ENCODE measurements at places on chromosomes 4 and X.

DNA sequence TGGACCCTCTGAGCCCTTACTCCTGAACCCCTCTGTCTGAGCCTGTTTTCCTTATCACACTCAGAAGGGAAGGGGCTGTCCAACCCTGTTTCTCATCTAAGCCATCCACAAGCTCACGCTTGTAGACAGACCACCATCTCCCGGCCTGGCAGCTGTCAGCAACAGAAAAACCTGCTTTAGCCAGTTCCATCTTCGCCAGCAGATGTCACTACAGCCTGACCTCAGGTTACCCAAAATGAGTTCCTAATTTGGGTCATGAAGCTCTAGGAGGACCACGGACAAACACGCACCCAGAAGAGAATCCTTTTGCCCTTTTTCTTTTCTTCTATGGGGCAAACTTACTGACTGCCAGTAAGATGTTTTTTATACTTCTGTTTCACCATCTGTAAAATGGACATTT lies 445.4 kb downstream of the BCOR start:
- DNase-seq, result peak; percentile 41

DNA sequence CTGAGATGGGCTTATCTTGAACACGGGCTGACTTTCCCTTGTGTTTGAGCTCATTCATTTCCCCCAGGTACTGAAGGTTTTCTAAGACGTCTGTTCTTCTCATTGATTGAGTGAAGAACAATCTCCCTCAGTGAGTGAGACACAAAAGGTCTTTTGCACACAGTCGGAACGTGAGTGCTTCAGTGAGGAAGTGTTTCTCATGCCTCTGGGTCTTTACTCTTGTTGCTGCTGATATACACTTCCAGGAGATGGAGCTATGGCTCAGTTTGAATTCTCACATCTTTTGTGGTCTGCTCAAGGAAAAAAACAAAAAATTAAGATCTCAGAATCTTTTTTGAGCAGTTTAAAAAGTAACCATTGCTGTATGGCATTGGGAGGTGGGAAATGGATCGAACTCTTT lies 981.9 kb upstream of the TENM3 start:
- no peak for DNase-seq

- no peak for DNase-seq
Measured at GRCh38 chr4:67750691-67751090, 3.5 kb downstream of the GNRHR start.

DNA sequence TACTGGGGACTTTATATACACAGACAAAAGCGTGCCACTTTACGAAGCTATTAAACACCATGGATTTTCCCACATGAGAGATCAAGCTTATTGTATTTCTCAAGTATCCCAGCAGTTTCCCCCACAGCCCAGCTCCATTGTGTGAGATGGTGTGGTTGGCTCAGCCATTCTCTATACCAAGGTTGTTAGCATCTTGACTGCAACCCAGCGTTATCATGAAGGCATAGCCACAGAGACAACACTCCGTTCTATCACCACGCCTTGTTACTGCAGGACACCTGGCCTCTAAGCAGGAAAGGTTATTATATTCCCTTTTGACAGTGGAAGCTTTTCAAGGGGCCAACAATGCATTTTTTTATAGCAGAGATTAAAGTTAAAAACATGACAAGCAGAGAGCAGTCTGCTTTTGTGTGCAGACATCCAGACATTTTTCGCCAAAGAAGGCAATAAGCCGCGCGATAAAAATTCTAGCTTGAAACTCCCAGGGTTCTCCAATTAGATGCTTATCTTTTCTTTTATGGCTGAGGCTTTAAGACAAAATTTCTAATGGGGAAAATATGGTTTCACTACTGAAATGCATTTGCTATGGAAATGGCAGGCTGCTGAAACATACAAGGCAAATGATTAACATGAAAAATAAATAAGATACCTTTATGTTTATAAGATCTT lies 206.1 kb downstream of the MID1 start:
- no peak for DNase-seq

GRCh38 chrX:143580266-143580665 lies 55.6 kb downstream of the SLITRK4 start:
- no peak for DNase-seq

GRCh38 chrX:40449396-40449795 lies 131.4 kb upstream of the ATP6AP2 start:
- DNase-seq, result no peak

GRCh38 chrX:154013614-154014360 lies 5.9 kb downstream of the IRAK1 start:
- peak; percentile 75 for DNase-seq

DNA sequence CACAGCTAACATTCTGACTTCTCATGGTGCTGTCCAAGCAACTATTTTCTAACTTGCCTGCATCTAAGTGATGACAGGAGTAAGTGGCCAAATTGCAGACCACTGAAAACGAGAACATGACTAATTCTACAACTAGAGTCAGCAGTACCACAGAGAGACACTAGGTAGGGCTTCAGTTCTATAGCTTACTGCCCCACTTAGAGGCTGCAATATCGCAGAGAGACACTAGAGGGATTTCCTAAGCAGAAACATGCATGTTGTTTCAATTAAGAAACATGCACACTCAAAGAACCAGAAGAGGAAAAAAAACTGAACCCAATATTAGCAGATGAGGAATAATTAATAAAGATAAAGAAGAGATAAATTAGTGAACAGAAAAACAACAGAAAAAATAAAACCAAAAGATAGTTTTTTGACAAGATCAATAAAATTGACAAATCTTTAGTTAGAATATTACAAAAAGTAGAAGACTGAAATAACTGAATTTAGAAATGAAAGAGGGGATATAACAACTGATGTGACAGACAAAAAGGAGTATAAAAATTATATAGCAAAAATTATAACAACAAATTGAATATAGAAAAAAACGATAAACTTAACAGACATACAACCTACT lies 100.8 kb downstream of the SPIN4 start:
- peak; percentile 24 for DNase-seq

DNA sequence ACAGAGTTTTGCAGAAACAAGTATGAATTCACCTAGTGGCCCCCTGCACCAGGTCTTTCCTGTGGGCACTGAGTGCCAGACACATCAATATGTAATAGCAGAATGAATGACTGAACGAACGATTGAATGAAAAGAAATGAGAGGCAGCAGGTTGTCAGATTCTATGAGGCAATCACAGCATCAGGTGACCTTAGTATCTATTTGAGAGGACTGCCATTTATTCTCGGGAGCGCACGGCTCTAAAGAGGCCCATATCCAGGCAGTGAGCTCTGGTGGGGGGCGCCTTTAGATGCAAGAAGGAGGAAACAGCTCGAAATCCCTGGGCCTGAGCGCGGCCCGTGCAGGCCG lies 528 bp upstream of the SLC25A4 start:
- DNase-seq, result no peak

GRCh38 chr4:89737888-89738287 lies 99.1 kb downstream of the SNCA start:
- no peak for DNase-seq

DNA sequence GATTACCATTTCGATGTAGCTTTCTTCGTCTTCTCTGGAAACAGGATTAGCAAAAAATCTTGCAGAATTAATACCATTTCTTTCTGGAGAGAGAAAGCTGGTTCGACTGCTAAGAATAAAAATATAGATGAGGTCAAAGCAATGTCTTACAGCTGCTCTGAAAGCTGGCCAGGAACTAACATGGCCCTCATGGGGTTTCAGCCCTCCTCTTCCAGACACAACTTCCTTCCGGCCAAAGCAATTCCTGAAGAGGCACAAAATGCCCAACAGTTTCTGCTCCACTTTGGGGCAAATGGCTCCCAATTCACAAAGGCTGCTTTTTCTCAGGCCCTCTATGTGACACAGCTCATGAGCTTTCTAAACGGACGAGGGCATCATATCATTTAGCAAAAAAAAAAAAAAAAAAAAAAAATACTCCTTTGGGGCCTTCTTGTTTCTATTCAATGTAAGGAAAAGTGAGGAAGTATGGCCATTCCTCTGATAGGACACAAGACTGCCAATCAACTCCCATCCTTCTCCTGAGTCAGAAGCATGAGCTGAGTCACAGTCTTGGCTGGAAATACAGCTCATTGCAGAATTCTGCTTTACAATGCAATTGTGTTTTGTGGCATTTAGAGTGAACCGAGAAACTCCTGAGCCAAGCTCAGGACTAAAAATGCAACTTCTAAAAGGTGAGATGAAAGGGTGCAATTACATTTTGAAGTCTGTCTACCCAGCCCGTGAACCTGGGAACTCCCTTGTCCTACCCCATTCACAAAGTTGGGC lies 42.7 kb upstream of the CTAG2 start:
- no peak for DNase-seq

- DNase-seq, result no peak
Measured at GRCh38 chr4:126405369-126405982, 1090.7 kb downstream of the FAT4 start.

DNA sequence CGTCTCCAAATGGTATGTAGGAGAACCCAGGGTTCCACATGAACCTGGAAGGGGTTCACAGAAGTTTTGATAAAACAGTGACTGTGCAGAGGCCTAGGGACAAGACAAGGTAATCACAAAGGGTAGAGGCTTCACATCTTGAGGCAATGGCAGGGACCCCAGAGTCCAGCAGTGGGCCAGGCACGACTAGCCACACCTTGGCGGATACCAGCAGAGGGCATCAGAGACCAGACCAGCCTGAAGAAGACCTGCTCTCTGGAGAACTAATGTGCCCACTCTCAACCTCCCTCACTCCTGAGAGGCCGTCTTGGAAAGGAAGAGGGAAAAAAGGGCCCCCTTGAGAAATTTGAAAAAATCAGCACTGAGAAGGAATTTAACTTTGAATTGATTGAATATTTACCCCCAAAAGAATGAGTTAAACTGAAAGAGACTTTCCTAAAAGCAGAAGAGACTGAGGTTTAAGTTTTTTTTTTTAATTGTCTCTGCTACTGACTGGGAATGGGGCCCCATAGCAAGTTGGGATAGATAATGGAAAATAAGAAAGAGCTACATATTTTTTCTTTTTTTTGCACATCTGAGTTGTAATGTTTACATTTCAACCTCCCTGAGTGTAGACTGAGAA lies 243.8 kb upstream of the JADE1 start:
- peak; percentile 34 for DNase-seq

DNA sequence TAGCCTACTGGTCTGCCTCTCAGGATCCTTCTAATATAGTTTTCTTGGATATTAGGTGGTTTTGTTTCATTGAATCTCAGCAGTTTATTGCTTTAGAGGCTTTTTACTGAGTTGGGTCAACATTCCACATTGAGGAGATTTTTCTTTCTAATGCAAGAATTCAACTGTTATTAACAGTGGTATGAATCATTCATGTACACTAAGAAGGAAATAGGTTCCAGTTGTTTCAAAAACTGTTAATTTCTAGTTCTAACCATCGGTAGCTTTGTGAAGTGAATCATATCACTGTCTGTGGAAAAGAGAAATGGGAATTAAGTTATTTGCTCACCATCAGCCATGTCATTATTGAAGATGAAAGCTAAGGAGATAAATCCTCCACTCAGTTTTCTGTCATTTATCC lies 331.5 kb downstream of the RPA4 start:
- no peak for DNase-seq

GRCh38 chr4:86924811-86925210 lies 10.0 kb upstream of the AFF1 start:
- DNase-seq, result no peak

DNA sequence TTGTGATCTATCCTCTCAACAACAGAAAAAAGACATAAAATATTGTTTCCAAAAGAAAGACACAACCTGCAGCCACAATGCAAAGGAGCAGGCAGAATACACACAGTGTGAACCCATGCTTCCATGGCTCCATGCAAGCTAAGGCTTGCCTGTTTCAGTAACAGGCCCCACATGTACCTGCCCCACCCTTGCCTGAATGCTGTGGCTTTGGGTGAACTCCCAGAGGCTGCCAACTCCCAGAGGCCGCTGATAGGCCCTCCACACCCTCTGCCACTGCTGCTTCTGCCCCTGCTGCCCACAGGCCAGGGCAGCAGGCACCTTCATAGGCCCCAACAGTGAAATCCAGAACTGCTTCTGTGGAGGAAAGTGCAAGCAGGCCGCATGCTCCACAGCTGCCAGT lies 313.9 kb downstream of the CHIC1 start:
- no peak for DNase-seq

GRCh38 chr4:13615161-13615560 lies 12.4 kb downstream of the BOD1L1 start:
- DNase-seq, result peak; percentile 21

DNA sequence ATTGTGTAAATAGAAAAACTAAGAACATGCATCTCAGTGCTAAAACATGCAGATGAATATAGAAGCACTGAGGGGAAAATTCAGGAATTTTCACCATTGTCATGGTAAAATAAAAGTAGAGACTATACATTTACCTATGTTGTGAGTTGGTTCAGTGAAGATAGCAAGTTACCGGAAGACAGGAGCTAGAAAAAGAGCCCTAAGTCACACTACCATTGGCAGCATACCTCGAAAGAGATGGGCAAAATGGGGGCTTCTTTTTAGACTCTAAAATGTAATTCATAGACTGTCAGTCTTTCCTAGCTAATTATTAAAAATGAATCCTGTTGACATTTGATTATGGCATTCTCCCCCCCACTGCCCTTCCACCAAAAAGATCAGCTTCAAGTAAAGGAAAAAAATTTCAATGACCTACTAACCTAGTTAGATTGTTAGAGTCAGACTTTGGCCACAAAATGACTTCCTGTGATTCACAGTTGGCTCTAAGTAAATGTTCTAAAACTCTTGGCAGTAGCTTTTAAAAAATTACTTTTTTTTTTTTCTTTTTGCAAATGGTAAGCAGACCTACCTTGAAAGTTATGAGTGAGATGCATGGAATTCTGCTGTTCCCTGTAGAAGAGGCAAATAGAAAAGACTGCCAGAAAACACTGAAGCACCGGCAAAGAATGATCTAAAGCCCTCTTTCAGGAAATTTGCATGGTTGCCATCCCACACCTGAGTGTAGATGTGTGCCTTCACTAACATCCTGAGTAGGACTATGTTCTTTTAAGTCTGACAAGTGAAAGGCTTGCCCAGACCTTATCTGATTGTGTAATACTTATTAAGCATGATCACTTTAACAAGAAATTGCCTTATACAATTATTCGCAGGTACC lies 26.4 kb upstream of the ARSJ start:
- no peak for DNase-seq

DNA sequence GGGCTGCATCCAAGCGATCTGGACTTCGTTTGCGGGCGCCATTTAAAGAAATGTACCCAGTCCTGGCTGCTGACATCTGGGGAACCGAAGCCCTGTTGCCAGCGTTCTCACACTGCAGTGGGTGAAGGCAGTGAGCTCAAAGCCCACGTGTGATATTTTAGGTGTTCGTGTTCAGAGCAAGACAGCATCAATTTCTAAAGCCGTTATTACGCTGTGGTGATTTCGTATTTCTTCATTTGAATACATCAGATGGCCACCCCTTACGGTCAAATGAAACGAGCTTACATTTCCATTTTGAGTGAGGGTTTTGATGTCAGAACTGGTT lies 376 bp upstream of the C4orf36 start:
- no peak for DNase-seq
